ENCODE measurements at places on chromosomes 1 and 21. TPM values are rescaled to one million over a fixed set of nuclear protein-coding genes. Genes with fewer than 3 reads are reported as not detected.

Gene FMOD
- 102 TPM for total RNA-seq

Gene NUP210L
- 0.14 TPM for total RNA-seq

DNA sequence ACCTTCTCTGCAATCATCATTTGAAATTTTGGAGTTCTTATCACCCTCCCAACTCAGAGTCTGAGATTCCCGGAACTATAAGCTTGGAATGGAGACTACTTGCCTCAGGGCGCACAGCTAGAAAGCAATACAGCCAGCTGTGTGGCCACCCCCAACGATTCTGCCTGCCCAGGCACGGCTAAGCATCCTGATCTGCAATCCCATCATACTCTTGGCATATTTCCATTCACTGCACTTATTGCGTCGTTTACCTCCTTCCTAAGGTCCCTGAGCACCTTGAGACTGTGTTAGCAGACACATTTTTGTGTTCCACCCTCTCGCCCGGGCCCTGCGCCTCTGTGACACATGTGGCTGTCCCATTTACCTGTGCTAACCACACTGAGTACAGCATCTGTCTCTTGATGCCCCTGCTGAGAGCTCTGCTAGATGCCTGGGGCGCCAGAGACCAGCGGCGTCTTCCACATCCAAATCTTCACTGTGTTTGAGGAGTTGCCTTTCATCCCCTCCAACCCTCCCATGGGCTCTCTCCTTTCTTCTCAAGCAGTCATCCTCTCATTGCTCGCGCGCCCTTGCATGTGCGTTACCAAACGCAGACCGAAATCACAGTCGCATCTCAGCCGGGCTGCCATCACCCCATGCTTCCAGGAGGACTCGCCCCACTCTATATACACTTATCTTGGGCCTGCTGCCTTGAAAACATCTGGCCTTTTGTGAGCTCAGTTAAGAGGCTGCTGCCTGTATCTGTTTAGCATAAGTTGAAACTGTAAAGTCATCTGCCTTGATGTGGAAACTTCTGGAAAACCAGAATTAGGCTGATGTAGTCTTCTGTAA lies 3.5 kb upstream of the CLDN19 start:
- DNase-seq, result no peak

DNA sequence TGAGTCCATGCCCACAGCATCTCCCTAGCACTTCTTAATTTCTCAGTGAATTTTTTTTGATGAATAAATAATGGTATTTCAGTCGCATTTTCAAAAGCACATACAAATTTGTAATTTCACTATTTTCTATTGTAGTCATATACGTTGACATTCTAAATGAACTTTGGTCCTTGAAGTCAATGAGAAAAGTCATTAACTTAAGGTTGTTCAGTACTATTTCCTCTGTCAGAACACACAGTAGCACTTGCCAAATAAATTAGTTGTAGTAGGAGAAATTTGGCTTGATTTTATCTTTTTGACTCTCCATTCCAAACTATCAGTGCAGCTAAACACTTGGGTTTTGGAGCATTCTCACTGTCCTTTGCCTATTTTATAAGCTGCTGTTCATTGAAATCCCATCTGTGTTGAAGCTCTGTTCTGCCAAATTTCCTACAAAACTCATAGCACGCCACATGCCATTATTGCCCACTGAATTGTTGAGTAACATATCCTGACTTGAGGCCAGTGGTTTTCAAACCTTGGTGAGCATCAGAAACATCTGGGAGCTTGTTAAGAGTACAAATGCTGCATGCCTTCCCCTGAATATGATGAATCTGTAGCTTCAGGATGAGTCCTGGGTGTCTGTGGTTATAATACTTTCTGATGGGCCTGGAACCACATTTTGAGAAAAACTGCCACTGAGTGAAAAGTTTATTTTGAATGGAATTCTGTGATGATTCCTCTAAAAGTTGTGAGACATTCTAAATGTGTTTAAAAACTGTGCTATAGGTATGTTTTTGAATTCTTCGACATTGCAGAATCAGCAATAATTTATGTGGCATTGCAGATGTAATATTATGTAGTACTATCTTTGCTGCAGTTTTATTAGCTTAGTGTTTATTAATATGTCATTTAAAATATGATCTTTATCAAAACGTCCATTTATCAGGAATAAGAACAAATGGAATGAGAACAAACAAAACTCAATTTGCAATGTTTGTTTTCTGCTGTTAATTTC lies 78.9 kb downstream of the DNM3 start:
- no peak for DNase-seq
